Left lung (tissue), 14 donors: ENCODE measurements at places on chromosomes 16 and 17.

- no peak for DNase-seq
- H3K4me3 ChIP-seq, result no peak overlapping the region
- H3K4me1 ChIP-seq, result no peaks in the 10 kb centered on the region
- no peaks in the 10 kb centered on the region for H3K36me3 ChIP-seq
- no peak overlapping the region for H3K27ac ChIP-seq
Observed at GRCh38 chr16:6035161-6035560, 937.6 kb upstream of the EEF2KMT start.

GRCh38 chr17:37438141-37438540 lies 31.5 kb downstream of the TADA2A start:
- H3K4me3 ChIP-seq, result no peak overlapping the region
- no peaks in the 10 kb centered on the region for H3K4me1 ChIP-seq
- no peaks in the 10 kb centered on the region for H3K27me3 ChIP-seq
- no peak for DNase-seq

- H3K4me3 ChIP-seq, result no peak overlapping the region
- H3K27ac ChIP-seq, result no peak overlapping the region
- H3K36me3 ChIP-seq, result no peaks in the 10 kb centered on the region
- no peak for DNase-seq
- peaks cover 3% of the 10 kb centered on the region for H3K4me1 ChIP-seq
Observed at GRCh38 chr17:36929851-36930582, 7.3 kb upstream of the LHX1 start.

- no peak for DNase-seq
- H3K36me3 ChIP-seq, result no peaks in the 10 kb centered on the region
- no peak overlapping the region for H3K27ac ChIP-seq
- no peak overlapping the region for H3K4me3 ChIP-seq
- H3K4me1 ChIP-seq, result no peaks in the 10 kb centered on the region
Observed at GRCh38 chr17:6524520-6524919, 31.8 kb downstream of the PITPNM3 start.
